ENCODE measurements at places on chromosomes 1 and 21.
A peak's percentile ranks its signal among the peaks of the same experiment; 100 is the strongest.

DNA sequence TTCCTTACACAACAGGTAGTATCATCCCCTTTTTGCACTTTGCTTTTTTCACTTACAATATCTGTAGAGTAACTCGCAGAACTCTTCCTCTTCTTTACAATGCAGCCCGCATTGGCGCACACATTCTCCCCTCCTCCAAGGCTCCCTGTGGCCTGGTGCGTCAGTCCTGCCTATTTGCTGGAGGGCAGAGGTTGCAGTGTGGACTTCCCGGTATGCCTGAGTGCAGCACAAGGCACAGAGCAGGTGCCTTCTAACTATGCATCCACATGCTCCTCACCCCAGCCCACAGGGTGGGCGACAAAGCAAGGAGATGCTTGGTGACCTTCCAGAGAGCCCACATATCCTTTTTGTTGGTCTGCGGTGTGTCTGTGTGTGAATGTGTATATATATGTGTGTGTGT is 53.3 kb downstream of the ARHGEF11 start:
- DNase-seq: no peak

- DNase-seq: no peak
Observed at GRCh38 chr1:204145033-204145504, 6.8 kb downstream of the ETNK2 start.

DNA sequence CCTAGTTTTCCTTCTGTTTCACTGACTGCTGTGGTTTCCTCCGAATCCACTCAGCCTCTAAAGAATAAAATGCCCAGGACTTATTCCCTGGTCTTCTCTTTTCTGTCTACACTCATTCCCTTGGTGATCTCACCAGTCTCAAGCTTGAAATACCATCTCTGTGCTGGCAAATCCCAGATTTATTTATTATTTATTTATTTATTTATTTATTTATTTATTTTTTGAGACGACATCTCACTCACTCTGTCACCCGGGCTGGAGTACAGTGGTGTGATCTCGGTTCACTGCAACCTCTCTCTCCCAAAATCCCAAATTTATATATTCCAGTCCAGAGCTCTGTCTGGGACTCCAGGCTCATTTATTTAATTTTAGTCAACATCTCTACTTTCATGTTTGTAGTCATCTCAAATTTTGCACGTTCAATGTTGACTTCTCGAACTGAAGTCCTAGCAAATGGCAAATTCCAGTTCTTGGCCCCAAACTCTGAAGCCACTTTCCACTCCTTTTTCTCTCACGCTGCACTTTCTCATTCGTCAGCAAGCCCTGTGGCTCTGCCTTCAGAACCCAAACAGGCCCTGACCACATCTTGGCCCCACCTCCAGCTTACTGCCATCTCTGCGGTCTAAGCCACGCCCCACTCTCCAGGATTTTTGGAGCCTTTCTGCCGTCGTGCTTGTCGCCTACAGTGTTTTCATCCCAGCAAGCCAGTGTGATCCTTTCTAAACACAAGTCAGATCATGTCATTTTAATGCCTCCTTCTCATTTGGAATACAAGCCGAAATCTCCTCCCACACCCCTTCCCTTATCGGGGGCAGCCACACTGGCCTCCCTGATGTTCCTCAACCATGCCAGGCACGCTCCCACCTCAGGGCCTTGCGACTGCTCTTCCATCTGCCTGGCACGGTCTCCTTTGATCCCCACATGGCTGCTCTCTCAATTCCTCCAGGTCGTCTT is 14.2 kb upstream of the TENT5B start:
- DNase-seq: peak; percentile 63

- no peak for DNase-seq
Observed at GRCh38 chr1:106568201-106568974, 488.1 kb upstream of the PRMT6 start.

- no peak for DNase-seq
Observed at GRCh38 chr1:147078606-147079399, 93.5 kb downstream of the PRKAB2 start.

- peak; percentile 27 for DNase-seq
Observed at GRCh38 chr21:16037421-16037955, 307.7 kb downstream of the USP25 start.

- no peak for DNase-seq
Observed at GRCh38 chr1:7943251-7943650, 2.6 kb upstream of the TNFRSF9 start.

GRCh38 chr1:245715970-245716369 is 561.2 kb downstream of the KIF26B start:
- peak; percentile 99 for DNase-seq

- DNase-seq: no peak
Observed at GRCh38 chr1:95229706-95230105, 4.3 kb upstream of the RWDD3 start.

DNA sequence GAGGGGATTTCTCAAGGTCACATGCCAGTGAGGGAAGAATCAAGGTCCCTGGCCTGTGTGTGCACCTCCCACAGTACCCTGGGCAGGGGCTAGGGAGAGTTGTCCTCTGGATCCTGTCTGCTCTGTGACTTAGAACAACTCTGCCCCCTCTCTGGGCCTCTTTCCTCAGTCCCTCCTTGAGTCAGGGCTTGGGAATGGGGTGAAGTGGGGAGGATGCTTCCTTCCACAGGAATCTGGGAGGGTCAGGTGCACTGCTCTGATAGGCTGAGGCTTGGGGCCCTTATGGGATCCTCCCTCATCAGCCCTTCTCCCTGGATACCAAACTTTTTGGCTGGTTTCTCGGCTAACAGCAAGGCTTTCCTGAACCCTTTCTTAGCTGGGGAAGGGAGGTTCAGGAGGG is 2.5 kb downstream of the TRNP1 start:
- DNase-seq: no peak
